ENCODE measurements at places on chromosomes 7 and 10.

DNA sequence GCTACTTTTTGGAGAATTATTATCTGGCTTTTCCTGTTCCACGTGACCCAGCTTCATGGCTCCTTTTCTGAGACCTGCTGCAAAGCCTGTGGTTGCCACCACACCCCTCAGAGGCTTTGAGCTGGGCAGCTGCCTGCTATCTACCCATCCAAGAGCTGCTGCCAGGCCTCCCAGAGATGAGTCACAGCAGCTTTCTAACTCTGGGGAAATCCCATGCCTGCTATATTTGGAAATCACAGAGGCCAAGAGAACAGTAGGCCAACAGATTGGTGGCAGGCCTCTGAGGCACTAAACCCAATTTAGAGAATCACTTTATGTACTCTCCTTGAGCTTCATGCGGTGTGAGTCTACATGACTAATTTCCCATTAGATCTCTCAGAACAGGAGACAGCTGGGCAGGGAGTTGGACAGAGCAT lies 35.2 kb downstream of the SGCE start:
- peak; percentile 96 for DNase-seq

DNA sequence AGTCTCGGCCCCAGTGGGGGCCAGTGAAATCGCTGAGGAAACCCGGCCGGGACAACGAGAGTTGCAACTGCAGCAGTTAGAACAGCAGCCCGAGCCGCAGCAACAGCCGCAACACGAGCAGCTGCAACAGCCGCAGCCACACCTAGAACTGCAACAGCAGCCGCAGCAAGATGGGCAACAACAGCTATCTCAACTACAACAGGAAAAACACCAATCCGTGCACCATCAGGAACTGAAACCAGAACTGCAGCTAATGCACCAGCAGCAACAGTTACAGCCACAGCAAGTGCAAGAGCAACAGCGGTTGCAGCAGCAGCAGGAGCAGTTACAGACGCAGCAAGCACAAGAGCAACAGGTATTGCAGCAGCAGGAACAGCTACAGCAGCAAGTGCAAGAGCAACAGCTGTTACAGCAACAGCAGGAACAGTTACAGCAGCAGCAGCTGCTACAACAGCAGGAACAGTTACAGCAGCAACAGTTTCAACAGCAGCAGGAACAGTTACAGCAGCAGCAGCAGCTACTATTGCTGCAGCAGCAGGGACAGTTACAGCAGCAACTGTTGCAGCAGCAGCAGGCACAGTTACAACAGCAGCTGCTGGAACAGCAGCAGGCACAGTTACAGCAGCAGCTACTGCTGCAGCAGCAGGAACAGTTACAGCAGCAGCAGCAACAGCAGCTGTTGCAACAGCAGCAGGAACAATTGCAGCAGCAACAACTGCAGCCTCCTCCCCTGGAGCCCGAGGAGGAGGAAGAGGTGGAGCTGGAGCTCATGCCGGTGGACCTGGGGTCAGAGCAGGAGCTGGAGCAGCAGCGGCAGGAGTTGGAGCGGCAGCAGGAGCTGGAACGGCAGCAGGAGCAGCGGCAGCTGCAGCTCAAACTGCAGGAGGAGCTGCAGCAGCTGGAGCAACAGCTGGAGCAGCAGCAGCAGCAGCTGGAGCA lies 6.1 kb downstream of the ZNF853 start:
- no peak for DNase-seq

GRCh38 chr10:88157981-88158465 lies 294.6 kb downstream of the PTEN start:
- DNase-seq, result peak; percentile 76

DNA sequence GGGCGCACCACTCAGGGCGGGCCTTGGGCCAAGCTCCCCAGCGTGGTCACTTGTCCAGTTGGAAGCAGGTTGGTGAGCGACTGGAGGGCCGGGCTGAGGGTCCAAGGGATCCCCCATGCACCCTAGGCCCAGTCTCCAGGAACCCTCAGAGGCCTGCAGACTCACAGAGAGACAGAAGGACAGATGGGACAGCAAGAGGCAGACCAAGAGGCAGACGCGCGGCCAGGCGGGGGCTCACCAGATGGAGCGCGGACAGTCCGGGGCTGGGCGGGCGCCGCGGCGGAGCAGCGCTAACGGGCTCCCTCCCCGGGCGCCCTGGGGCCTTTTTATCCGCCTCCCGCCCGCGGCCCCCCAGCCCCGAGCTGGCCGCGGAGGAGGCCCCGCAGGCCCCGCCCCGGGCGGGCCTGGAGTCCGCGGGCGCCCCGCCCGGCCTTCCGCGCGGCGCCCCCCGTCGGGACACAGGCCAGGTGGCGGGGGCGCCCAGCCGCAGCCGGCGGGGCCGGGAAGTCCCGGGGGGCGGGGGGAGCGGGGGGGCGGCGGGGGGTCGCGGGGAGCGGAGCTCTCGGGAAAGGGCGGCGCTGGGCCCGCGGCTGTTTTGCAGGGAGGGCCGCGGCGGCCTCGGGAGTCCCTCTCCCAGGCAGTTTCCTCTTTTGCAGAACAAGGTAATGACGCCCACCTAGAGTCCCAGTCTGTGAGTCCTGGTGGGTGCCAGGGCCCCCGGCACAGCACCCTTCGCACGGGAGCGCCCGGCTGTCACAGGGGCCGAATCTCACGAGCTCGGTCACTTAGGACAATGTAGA lies at the start of gene LOXL4:
Gene LOXL4 (minus strand): TSS at position 301 of the 800 bp plus-strand sequence. CDS start 5,175 bp downstream, outside the sequence.
- no peak for DNase-seq

DNA sequence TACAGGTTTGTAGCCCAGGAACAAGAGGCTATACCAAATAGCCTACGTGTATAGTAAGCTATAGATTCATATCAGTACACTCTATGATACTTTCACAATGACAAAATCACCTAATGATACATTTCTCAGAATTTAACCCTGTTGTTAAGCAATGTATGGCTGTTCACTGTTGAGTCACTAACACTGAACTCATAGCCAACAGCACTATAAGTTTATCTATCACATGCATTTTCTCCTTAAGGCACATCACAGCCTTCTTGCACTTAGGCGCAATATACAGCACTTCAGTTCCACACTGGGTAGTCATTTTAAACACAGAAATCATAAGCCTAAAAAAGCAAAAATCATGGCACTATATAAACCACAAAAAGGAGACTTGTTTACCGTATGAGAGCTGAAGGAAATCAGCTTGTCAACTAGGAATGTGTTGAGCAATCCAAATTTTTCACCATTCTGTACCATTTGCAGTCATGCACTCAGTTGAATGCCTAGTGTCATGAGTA lies 45.6 kb downstream of the ZNF438 start:
- peak; percentile 81 for DNase-seq

DNA sequence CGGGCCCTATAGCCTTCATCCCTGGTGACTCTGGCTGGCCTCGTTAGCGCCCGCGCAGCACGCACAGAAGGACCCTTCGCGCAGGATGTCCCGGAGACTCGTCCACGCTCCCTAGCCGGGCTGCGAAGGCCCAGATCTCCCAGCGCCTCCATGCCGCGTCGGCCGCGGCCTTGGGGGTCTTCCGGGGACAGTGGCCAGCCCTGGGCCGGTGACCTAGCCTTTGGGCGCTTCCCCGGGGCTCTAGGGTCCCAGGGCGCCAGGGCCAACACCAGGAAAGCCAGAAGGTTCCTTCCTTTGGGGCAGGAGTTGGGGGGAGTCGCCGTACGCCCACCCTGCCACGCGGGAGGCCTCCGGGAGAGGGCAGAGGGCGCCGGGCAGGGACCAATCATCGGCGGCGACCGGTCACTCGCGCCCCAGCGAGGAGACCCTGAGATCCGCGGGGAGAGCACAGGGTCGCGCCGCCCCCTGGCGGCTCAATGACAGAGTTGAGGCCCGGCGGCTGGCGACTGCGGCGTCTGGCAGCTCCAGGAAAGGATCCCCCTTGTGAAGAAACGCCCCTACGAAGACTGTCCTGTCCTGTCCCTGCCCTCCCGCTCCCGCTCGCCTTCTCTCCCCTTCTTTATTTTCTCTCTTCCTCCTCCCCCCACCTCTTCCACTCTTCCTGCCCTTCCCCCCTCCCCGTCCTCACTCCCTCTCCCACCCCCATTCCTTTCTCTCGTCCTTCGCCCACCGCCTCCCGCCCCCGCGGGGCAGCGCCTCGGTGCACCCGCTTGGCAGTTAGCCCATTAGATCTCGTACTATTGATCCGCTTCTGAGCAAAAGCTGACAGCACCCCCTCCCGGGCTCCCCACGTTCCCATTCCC lies 62.3 kb upstream of the LBX1 start:
- DNase-seq, result peak; percentile 23

DNA sequence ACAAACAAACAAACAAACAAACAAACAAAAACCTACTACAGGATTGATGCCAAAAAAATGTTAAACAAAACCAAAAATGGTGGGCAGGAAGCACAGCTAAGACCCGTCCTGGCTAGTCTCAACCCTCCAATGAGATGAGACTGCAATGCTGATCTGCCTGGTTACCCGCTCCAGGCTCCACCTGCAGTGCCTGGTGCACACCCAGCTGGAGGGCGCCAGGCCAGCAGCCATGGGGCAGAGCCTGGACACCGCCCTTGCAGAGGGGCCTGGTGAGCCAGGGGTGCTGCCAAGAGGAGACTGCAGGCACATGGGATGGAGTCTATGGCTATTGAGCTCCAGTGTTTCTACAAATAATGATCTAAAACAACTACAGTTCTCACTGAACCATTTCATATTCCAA lies 107.0 kb downstream of the LARP4B start:
- DNase-seq, result no peak

- DNase-seq, result no peak
Measured at GRCh38 chr10:113745374-113745773, 6.1 kb upstream of the PLEKHS1 start.

- DNase-seq, result peak; percentile 76
Measured at GRCh38 chr10:77165445-77166208, 472.0 kb downstream of the KCNMA1 start.

- DNase-seq, result no peak
Measured at GRCh38 chr7:152851326-152851725, 91.8 kb downstream of the ACTR3B start.

- DNase-seq, result peak; percentile 91
Measured at GRCh38 chr7:80634505-80634904, 3.9 kb upstream of the CD36 start.

DNA sequence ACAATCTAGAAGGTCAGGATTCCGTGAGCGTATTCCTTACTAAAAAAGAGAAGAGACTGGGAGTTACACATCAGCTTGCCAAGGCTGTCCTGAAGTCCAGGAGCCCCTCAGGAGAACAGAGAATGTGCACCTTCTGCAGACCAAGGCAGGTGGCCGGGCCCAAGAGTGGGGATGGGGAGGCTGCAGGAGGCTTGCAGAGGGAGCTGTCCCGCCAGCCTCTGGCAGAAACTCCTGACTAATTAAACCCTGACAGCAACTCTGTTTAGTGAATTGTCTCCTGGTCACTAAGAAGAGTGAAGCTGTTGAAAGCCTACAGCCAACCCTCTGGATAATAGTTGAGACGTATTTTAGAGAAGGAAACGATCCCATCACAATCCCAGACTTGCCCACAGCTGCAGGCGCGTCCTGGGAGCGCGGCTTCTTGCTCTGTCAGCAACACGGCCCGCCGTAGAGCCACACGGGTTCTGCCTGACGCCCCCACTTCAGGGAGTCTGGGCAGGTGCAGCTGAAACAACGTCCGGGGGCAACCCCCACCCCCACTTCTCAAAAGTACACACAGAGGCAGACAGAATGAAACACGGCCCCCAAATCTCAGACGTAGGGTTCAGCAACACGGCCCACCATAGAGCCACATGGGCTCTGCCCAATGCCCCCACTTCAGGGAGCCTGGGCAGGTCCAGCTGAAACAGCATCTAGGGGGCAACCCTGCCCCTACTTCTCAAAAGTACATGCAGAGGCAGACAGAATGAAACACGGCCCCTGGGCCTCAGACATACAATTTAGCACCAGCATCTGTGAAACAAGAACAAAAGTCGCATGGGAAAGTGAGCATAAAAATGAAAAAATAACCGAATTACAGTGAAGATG lies 45.2 kb downstream of the DIP2C start:
- no peak for DNase-seq

DNA sequence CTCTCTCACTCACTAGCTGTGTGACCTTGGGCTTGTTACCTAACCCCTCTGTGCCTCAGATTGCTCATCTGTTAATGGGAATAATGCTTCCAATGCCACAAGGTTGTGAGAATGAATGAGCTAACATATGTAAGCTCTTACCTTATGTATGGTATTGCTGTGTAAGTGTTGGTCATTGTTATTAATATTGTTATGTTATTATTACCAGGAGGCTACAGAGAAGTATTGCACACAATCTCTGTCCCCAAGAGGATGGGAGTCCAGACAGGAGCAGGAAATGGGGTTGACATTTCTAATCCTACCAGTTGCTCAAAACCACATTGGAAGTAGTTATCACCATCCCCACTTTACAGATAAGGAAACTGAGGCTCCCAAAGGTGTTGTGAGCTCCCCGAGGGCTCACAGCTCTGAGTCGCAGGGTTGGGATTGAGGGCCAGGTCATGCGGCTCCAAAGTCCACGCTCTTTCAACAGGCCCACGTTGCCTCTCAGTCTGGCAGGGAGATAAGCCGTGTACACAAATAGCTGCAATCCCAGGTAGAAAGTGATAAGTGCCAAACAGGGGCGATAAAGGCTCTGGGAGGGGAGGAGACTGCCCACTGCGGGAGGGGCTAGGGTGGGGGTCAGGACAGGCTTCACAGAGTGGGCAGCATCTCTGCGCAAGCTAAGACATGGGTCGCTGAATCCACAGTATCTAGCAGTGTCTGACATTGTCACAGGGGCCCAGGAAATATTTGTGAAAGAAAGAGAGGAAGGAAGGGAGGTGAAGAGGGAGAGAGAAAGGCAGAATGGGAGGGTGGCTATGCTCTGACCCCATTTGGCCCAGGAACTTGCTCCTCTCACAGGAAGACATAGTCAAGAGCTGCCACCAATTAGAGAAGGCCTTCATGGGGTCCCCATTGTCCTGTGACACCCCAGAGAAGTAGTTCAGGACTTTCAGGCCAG lies 9.6 kb upstream of the ZMIZ1 start:
- DNase-seq, result no peak
